ENCODE measurements at places on chromosomes 16 and 17.
A peak's percentile ranks its signal among the peaks of the same experiment; 100 is the strongest.

- DNase-seq: no peak
These were observed 4.2 kb downstream of the OR3A2 start for GRCh38 chr17:3381957-3382356.

GRCh38 chr16:1961651-1962067 lies 2.3 kb downstream of the NDUFB10 start:
- DNase-seq: no peak

GRCh38 chr16:84088695-84089395 lies 27.9 kb downstream of the MBTPS1 start:
- DNase-seq: no peak

GRCh38 chr17:60258313-60258712 lies 108.5 kb downstream of the CA4 start:
- no peak for DNase-seq

- DNase-seq: no peak
These were observed 15.1 kb downstream of the NOD2 start for GRCh38 chr16:50708373-50709060.

DNA sequence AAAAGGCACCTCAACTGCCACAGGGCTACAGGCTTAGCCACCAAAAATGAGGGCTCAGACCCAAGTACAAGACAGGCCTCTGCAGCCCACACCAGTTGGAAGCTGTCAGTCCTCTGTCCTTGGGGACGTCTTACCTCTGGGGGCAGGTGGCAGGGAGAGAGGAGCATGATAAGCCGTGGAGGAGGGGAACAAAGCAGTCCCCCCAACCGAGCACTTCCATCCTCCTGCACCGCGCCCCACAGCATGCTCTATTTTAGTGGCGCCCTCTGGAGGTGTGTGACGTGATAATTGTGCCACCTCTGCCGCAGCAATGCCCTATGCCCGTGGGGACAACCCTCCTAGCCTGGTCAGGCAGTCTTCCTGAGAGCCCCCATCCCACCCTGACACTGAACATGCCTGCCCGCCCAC lies 13.6 kb downstream of the G6PC3 start:
- DNase-seq: no peak

GRCh38 chr17:49267912-49268311 lies 37.3 kb upstream of the PHOSPHO1 start:
- no peak for DNase-seq

DNA sequence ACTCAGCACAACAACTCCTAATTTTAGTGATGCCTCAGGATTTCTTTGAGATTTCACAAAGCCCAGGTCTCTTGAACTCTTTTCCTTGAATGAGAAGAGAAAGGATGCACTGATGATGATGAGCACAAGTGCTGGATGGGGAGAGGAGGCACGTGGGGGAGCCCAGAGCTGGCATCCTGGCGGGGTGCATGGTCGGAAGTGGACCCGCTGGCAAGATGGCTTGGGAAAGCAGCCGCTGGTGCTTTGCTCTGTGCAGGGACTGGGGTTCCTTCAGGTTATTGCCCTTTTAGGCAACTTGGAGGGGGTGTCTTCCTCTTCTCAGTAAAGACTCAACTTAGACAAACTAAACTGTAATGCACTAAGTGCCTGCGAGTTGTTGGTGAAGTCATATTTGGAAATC lies 22.3 kb downstream of the CALB2 start:
- DNase-seq: no peak

DNA sequence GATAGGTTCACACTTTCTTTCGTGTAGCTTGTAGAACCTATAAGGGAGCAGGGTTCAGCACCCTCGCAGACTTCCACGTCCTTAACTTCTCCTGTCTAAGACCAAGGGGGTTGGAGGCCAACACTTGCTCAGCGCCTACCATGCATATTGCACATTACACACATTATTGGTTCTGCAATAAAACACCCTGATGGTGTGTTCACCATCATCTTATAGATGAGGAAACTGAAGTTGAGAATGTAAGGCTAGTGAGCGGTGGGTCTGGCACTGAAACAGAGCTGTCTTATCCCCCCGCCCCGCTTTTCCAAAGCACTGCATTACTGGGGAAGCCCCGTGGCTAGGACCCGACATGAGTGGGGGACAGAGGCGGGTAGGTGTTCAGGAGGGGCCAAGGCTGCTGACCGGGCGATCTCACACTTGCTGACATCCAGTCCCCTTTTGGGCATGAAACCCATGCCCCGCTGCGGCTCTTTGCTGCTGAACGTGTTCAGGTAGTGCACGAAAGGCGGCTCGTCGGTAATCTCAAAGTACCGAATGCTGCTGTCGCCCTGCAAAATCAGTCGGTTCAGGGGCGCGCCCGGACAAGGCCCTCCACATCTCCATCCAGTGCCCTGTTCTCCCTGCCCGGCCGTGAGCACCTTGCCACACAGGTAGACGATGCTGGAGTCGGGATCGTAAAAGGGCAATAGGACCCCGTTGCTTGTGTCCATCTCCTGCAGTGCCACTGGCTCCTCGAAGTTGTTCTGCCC lies 6.2 kb downstream of the CORO6 start:
- no peak for DNase-seq

DNA sequence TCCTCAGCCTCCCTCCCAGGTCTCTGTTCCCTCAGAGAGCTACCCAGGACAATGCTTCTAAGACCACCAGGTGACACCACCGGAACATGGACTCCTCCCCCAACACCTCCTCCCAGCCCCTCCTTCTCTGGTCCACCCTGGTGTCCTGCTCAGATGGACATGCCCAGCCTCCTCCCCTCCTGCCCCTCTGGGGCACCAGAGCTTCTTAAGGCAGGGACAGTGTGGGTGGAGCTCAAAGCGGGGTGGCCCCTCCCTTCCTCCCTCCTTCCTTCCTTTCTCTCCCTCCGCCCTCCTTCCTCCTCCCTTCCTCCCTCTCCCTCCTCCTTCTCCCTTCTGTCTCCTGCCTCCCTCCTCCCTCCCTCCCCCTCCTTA lies 22.7 kb downstream of the TRPV3 start:
- DNase-seq: no peak

- peak; percentile 100 for DNase-seq
These were observed 13.5 kb upstream of the ITGB3 start for GRCh38 chr17:47239967-47240651.

- DNase-seq: no peak
These were observed 2.1 kb downstream of the CMTM1 start for GRCh38 chr16:66568355-66568754.

DNA sequence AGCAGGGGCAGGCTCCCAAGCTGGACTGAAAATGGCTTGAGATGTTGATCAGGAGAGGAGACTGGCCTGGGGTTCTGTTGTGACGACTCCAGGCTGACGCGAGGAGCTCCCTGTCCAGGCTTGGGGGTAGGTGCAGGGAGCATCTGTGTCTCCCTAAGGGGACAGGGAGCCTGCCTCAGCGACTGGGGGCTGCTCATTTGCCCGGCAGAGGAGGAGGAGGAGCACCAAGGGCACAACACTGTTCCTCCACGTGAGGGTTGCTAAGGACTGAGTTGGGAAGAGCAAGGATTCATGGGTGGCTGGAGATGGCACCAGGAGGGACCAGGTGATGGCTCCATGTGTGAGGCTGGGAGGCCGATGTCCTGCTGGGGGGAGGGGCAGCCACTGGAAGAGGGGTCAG lies 53.3 kb downstream of the USP22 start:
- DNase-seq: no peak

- DNase-seq: no peak
These were observed 59.0 kb downstream of the PHKB start for GRCh38 chr16:47519996-47520679.

- no peak for DNase-seq
These were observed 1.6 kb downstream of the HOXB2 start for GRCh38 chr17:48543107-48543853.

- DNase-seq: no peak
These were observed 44.0 kb upstream of the CLEC19A start for GRCh38 chr16:19241512-19241911.

- no peak for DNase-seq
These were observed 57.9 kb downstream of the CMIP start for GRCh38 chr16:81502396-81503070.

- DNase-seq: no peak
These were observed 6.8 kb downstream of the DHRS7C start for GRCh38 chr17:9784544-9784943.

GRCh38 chr17:36544044-36544306 lies 744 bp upstream of the GGNBP2 start:
- peak; percentile 64 for DNase-seq

- no peak for DNase-seq
These were observed 204.5 kb downstream of the WWOX start for GRCh38 chr16:78303946-78304345.

GRCh38 chr16:86424985-86425384 lies 85.3 kb upstream of the FOXF1 start:
- no peak for DNase-seq

- DNase-seq: peak; percentile 6
These were observed 10.0 kb upstream of the C1QTNF8 start for GRCh38 chr16:1105888-1106620.

GRCh38 chr16:26594666-26595065 lies 472.1 kb upstream of the C16orf82 start:
- DNase-seq: no peak

DNA sequence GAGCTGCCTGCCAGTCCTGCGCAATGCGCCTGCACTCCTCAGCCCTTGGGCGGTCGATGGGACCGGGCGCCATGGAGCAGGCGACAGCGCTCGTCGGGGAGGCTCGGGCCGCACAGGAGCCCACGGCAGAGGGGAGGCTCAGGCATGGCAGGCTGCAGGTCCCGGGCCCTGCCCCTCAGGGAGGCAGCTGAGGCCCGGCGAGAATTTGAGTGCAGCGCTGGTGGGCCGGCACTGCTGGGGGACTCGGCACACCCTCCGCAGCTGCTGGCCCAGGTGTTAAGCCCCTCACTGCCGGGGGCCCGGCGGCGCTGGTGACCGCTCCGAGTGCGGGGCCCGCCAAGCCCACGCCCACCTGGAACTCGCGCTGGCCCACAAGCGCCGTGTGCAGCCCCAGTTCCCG lies 13.6 kb upstream of the FADS6 start:
- DNase-seq: no peak

DNA sequence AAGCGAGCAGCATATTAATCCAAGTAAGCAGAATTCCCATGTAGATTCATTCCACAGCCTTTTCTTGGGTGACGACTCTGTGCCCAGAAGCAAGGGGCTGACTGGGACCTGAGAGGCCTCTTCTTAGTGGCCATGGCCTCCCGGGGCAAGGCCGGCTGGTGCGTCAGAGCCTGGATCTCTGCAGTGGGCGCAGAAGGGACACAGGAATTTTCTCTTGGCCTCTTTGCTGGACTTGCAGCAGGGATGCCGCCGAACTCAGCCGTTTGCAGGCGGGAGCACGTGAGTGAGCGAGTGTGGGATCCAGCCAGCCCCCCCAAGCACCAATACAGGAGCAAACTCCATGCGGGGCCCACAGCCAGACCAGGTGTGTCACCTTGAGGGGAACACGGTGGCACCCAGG lies 151.8 kb downstream of the RPTOR start:
- no peak for DNase-seq

DNA sequence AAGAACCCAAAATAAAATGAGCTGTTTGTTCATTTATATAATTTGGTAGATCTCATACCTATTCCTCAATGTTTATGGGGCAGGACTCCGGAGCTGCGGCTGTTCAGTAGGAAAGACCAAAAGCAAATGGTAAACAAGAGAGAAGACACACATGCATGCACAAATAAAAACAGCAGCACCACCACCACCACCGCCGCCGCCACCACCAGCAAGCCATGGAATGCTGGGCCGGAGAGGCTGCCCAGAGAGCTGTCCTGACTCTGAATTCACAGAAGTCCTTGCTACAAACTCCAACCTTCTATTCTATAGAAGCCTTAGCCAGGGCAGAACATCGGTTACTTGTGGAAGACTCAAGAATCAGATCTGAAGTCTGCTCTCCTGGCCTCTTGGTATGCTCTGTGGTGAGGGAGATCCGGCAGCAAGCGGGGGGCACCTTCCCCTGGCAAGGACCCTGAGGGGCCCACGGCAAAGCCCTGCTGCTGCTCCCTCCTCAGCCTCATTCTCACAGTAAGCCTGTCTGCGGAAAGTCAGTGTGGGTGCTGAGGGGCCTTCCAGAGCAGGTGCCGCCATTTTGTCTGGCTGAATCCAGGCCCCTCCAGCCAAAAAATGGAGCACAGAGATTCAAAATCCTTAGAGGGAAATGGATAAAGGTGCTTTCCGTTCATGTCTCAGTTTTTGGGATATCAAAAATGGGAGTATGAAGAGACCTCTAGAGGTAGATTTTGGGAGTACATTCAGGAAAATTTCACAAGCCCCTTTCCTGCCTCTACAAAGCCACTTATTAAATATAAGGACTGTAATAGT lies 6.4 kb upstream of the FOXJ1 start:
- peak; percentile 43 for DNase-seq

GRCh38 chr16:74771656-74772315 lies 2.8 kb downstream of the FA2H start:
- no peak for DNase-seq

GRCh38 chr16:74601126-74601871 lies 5.6 kb downstream of the GLG1 start:
- DNase-seq: no peak

DNA sequence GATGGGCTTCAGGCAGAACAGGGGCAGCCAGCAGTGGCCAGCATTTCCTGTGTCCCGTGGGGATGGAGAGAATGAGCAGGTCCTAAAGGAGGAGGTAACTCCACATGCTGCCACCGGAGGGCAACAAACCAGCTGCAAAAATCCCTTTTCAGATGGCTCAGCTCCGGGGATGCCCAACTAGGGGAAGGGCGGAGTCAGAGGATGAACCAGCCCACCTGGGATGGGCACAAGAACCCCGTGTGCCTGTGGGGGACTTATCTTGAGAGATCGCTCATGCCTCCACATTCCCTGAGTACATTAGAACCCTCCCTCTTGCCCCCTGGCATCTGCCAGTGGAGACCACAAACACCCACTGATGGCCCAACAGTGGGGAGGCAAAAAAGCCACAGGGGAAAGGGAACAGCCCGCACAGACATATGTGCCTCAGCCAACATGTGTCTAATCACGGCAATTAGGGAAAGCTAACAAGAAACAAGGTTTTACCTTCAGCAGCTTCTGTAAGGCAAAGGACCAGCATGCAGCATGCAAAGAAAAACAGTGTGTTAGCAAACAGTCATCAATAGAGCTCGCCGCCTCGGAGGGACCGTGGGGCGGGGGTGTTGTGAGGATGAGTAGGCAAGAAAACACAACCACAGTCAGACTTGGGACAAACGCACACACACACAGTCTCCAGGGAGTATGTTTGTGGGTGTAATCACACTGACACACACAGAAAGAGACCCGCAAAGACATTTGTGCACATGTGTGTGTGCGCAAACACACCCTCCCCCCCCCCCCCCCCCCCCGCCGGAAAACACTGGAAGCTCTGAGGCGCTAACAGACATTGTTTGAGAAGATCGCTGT lies 64.0 kb downstream of the MYO18A start:
- DNase-seq: peak; percentile 33

All from renal cortical epithelial cell (primary cell).